NCI-H146 (cell line): ENCODE measurements at places on chromosomes 13 and 19.
A peak's percentile ranks its signal among the peaks of the same experiment; 100 is the strongest.

- no peak for DNase-seq
Observed at GRCh38 chr13:79398127-79398526, 7.9 kb downstream of the RBM26 start.

- peak; percentile 41 for DNase-seq
Observed at GRCh38 chr13:20702915-20703779, at the start of gene IL17D. Gene IL17D, plus strand, starts transcription at chr13:20703699. Its CDS starts 303 bp downstream, at chr13:20704002.

DNA sequence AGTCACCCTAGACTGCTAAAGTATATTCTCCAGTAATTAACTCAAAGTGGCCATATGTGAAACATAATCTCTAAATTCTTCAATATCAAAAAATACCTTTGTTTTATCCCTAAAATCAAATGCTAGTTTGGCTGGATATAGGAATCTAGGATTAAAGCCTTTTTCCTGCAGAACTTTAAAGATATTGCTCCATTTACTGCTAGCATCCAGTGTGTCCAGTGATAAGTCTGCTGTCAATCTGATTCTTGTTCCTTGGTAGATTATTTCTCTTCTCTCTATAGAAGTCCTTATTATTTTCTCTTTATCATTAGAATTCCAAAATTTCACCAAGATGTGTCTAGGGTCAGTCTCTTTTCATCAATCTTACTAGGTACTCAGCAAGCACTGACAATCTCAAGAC, 384.6 kb downstream of the FGF14 start:
- no peak for DNase-seq

GRCh38 chr13:63954683-63955082, 2539.0 kb upstream of the PCDH20 start:
- DNase-seq: no peak

GRCh38 chr13:30024125-30024865, 173.9 kb upstream of the UBL3 start:
- DNase-seq: no peak

- DNase-seq: peak; percentile 68
Observed at GRCh38 chr13:25687471-25688225, 315.9 kb downstream of the ATP8A2 start.

DNA sequence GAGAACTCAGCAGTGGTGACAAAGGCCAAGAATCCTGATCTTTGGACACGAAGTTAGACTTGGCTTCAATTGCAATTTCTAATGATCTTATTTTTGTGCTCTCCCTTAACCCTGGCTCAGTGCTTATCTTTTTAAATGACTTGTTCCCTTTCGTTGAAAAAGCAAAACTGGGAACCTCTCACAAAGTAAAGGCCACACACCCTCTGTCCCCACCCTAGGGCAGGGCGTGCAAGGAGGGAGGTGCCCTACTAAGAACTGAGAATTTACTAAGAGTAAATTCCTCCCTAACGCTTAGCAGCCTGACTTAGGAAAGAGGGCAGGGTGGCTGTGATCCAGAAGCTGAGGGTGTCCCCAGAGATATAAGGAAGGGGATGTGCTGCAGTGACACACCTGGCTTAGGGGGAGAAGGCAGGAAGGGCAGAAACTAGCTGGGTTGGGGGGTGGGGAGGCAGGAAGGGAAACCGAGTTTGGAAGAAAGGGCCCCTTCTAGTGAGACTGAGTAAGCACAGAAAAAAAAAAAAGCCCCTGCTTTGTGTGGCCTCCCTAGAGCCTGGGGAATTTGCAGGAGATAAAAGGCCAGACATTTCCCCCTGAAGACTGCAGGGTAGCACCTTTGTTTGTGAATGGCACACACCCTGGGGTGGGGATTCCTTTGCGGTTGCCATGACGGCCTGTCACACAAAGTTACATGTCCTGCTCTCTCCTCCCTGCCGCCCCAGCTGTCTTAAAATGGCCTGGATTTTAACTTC, 435.1 kb downstream of the EFNB2 start:
- no peak for DNase-seq

GRCh38 chr13:39784347-39784746, 128.9 kb downstream of the COG6 start:
- DNase-seq: no peak

DNA sequence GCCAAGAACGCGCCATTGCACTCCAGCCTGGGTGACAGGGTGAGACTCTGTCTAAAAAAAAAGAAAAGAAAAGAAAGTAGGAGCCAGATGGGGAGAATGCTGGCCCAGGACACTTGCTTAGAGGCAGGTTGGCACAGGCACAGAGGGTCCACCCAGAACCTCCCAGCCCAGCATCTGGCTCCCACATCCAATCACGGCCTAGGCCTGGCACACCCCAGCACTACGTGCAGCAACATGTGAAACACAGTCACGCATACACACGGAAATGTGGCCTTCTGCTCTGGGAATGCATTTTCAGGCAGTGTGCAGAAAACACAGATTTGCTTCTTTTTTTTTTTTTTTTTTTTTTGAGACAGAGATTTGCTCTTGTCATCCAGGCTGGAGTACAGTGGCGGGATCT, 20.9 kb upstream of the FOSB start:
- no peak for DNase-seq

DNA sequence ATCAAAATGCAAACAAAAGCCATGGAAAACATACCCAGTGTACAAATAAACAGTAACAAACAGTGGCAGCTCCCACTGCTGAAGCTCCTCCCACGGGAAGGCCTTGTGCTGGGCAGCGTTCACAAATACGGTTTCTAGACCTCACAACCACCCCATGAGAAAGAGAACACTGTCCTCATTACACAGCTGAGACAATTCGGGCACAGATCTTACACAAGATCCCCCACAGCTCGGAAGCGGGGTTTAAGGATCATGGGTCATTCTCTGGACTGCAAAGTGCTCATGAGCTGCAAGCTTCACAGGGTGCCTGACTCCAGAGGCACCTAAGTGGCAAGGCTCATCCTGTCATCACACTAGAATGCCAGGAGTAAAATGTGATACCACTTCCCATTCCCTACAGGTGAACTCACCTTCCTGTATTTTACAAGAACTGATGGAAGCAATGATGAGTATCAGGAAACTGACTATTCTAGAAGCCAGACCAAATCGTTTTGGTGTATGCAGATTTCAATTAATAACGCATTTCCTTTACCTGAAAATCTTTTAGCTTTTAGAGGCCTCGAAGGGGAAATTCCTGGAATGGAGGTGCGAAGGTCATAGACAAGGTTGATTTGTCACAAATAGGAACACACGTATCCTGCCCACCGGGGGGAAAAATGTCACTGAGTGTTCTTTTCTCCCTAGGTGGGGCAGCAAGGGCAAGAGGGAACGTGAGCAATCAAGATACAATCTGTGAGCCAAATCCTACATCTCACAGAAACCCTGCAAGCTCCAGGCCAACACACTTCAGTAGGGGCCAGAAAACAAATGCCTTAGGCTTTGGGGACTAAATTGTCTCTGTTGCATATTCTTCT, 41.2 kb downstream of the STK24 start:
- DNase-seq: no peak

DNA sequence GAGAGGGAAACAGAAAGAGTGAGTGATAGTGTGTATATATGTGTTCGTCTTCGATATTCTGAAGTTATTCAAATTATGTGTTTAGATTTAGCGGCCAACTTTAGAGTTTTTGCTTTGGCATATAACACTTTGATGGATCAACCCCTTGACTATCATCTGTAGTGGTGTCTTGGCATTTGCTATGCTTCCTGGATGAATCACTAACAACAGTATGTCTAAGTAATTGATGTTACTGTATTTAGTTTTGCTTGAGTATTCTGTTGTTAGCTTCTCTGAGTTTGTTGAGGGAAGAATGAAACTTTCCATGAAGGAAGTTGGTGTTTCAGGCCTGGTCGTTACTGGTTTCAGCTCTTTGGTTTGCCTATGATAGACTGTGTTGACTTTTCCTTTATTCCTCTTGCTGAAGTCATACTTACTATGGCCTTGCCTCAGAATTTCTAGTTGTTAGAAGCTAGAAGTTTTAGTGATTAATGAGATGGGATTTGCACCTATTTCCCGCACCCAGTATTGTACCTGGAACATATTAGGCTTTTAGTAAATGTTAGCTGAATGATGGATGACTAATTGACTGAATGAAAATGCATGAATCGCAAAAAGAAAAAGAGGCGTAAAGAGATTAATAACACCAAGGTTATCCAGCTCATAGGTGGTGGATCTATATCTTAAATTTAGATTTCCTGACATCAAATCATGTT, 20.7 kb downstream of the NDFIP2 start:
- no peak for DNase-seq

DNA sequence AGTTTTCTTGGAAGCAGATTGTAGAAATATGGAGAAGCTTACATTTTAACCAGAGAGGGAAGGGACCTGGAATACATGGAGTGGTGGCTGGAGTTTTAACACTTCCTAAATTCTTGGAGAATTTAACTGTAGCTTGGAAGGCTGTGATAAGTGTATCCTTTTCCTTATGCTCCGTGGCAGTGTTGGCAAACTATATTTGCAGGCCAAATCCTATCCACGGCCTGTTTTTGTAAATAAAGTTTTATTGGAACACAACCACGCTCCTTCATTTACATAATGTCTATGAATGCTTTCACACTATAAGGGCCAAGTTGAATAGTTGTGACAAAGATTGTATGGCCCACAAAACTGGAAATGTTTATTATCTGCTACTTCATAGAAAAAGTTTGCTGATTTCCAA, 110.6 kb upstream of the MIR17HG start:
- DNase-seq: no peak

DNA sequence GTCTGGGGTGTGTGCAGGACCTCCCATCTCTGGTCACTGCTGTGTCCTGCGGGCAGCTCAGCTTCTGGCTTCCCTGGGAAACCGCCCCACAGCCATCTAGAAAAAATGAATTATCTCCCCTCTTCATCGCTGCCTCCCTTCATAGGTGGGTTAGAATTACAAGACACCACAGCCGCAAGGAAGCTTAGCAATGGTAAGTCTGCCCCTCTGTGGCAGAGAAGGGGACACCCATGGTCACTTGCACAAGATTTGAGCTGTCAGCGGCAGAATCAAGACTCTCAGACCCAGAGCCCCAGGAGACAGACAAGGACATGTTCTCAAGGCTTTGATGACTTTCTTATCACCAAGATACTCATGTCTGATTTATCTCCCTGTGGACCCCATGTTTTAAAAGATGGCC, 110.8 kb upstream of the PABPC3 start:
- no peak for DNase-seq

DNA sequence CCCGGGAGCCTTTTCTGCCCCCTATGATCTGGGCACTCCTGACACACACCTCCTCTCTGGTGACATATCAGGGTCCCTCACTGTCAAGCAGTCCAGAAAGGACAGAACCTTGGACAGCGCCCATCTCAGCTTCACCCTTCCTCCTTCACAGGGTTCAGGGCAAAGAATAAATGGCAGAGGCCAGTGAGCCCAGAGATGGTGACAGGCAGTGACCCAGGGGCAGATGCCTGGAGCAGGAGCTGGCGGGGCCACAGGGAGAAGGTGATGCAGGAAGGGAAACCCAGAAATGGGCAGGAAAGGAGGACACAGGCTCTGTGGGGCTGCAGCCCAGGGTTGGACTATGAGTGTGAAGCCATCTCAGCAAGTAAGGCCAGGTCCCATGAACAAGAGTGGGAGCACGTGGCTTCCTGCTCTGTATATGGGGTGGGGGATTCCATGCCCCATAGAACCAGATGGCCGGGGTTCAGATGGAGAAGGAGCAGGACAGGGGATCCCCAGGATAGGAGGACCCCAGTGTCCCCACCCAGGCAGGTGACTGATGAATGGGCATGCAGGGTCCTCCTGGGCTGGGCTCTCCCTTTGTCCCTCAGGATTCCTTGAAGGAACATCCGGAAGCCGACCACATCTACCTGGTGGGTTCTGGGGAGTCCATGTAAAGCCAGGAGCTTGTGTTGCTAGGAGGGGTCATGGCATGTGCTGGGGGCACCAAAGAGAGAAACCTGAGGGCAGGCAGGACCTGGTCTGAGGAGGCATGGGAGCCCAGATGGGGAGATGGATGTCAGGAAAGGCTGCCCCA, 8.5 kb upstream of the CEACAM7 start:
- DNase-seq: no peak

- DNase-seq: no peak
Observed at GRCh38 chr19:6750062-6750461, 10.6 kb downstream of the TRIP10 start.

DNA sequence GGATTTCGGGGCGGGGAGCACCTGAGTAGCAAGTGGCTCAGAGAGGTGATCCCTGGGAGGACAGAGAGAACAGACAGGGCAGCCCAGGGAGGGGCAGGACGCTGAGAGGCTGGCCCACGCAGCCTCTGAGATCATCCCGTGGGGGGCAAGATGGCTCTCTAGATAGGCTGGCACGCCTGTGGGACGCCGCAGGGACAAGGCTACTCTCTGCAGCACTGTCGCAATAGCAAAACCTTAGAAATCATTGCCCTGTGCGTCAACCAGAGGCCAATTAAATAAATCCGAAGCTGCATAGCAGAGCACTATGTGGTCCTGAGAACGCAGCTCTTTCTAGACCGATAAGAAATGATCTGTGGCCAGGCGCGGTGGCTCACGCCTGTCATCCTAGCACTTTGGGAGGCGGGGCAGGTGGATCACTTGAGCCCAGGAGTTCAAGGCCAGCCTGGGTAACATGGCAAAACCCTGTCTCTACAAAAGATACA, 5.1 kb downstream of the PEX11G start:
- DNase-seq: peak; percentile 46

GRCh38 chr19:15118248-15118647, 11.0 kb downstream of the SYDE1 start:
- no peak for DNase-seq

DNA sequence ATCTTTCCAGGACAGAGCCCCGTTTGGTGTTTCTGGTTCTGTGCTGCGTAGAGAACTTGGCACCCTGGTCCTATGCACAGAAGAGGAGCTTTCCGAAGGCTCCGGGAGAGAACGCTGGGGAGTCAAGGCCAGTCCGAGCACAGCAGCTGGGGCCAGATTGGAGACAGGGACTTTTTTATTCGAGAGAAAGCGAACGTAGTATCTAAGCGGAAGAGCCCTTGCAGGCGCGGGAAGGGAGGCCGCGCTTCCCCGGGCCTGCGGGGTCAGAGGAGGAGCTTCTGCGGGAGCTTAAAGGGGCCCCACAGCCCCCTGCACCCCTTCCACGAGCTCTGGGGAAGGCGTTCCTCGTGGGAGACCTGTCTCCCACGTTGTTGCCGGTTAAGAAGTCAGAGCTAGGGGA, 48.6 kb upstream of the ARHGEF7 start:
- no peak for DNase-seq

DNA sequence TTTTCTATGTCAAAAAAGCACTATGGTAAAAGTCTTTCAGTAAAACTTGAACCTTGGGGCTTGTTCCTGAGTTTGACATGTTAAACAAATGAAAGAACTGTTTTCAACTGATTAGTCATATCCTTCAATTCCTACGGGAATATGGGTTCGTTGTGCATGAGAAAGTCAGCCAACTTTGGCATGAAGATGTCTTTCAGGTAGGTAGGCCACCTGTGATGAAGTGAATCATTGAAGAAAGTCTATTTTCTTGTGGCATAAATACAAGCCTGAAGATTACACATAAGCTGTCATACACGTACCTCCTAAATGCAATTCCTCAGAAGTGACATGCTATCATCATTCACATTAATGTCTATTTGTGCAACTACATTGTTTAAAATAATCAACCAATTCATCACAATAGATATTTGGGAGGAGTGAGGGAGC, 513.0 kb downstream of the IRS2 start:
- DNase-seq: no peak
